Naive thymus-derived CD8-positive, alpha-beta T cell (primary cell): ENCODE measurements at places on chromosomes 4 and X.
A peak's percentile ranks its signal among the peaks of the same experiment; 100 is the strongest.

GRCh38 chr4:81628489-81628888, 156.8 kb upstream of the RASGEF1B start:
- no peaks in the 10 kb centered on the region for H3K27me3 ChIP-seq
- no peaks in the 10 kb centered on the region for H3K36me3 ChIP-seq
- H3K4me1 ChIP-seq, result no peaks in the 10 kb centered on the region
- H3K27ac ChIP-seq, result no peak overlapping the region
- no peak overlapping the region for H3K4me3 ChIP-seq

DNA sequence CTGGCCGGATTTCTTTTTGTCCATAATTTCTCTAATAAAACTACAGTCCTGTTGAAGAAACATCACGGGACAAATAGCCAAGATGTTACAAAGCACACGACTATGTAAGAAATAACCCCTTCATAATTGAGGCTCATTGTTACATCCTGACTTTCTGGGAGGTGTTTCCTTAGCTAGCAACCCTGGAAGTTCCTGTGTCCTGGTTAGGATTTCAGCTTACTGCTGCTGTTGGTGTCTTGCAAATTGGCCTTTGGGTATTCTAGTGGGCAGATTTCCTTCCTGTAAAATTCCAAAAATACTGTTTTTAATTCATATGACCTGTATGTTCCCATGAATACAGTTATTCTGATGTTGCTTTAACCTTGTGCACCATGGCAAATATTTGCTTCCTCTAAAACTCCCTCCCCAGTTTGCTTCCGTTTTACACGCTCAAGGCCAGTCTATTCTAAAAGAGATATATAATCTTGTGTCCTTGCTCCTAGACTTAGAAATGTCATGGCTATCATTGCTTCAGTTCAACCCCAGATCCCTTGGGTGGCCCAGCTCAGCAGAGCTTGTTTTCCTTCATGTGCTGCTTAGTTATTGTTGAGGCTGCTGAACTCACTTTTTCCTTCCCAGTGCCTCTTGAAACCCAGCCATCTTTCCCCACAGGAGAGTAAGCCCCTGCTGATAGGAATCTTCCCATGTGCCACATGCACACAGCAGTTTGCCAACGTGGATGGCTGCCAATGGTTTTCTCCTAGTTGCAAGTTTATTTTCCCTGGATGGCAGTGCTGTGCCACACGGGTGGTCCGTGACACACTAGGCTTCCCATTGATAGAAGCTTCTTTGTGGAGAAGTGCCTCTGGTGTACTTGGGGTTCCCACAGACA, 75.8 kb downstream of the TSPAN7 start:
- H3K4me3 ChIP-seq, result no peak overlapping the region
- DNase-seq, result no peak
- H3K27me3 ChIP-seq, result no peaks in the 10 kb centered on the region
- H3K4me1 ChIP-seq, result peaks cover 12% of the 10 kb centered on the region

- no peaks in the 10 kb centered on the region for H3K4me1 ChIP-seq
- no peak for DNase-seq
- no peak overlapping the region for H3K4me3 ChIP-seq
- H3K36me3 ChIP-seq, result no peaks in the 10 kb centered on the region
- H3K27me3 ChIP-seq, result no peaks in the 10 kb centered on the region
Measured at GRCh38 chr4:165602621-165603020, 223.8 kb downstream of the CPE start.

DNA sequence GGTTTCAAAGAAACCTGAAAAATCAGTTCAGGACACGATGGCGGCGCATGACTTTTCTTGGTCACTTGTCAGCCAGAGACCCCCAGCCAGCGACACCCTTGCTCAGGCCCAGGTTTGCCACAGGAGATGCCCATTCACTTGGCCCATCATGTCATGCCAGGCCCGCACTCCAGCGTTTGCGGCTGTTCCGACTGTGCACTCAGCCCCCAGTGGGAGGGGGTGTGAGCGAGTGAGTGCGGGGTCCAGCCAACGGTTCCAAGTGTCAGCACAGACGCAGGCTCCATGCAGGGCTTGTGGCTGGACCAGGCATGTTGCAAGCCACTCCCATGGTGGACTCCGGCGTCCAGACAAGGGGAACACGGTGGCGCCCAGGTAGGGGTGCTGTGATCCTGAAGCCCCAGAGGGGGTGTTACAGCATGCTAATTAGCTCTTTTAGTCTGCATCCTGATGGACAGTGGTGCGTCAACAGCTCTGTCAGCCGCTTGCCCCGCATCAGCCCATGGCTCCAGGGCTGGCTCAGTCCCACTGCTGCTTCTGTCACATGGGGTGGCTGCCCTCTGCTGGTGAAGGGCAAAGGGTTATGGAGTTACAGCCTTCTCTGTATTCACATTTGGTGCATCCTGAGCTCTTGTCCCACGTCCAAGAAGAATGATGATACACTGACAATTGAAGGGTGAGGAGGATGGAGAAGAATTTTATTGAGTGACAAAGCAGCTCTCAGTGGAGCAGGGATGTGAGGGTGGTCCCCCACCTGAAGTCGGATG, 3.7 kb upstream of the MAEA start:
- no peaks in the 10 kb centered on the region for H3K27me3 ChIP-seq
- no peak overlapping the region for H3K27ac ChIP-seq
- H3K4me1 ChIP-seq, result peaks cover 6% of the 10 kb centered on the region
- peak; percentile 68 for DNase-seq

- H3K4me3 ChIP-seq, result no peak overlapping the region
- no peak for DNase-seq
- no peaks in the 10 kb centered on the region for H3K36me3 ChIP-seq
- H3K27me3 ChIP-seq, result no peaks in the 10 kb centered on the region
Measured at GRCh38 chr4:62130230-62130629, 930.1 kb downstream of the ADGRL3 start.

- H3K27ac ChIP-seq, result no peak overlapping the region
- no peaks in the 10 kb centered on the region for H3K36me3 ChIP-seq
- H3K27me3 ChIP-seq, result no peaks in the 10 kb centered on the region
- no peaks in the 10 kb centered on the region for H3K4me1 ChIP-seq
Measured at GRCh38 chr4:5456296-5456845, 252.0 kb downstream of the EVC2 start.

- DNase-seq, result no peak
- H3K27me3 ChIP-seq, result peaks cover 1% of the 10 kb centered on the region
- H3K36me3 ChIP-seq, result no peaks in the 10 kb centered on the region
- no peak overlapping the region for H3K4me3 ChIP-seq
- no peak overlapping the region for H3K27ac ChIP-seq
Measured at GRCh38 chr4:25578432-25578831, 77.2 kb upstream of the SLC34A2 start.

DNA sequence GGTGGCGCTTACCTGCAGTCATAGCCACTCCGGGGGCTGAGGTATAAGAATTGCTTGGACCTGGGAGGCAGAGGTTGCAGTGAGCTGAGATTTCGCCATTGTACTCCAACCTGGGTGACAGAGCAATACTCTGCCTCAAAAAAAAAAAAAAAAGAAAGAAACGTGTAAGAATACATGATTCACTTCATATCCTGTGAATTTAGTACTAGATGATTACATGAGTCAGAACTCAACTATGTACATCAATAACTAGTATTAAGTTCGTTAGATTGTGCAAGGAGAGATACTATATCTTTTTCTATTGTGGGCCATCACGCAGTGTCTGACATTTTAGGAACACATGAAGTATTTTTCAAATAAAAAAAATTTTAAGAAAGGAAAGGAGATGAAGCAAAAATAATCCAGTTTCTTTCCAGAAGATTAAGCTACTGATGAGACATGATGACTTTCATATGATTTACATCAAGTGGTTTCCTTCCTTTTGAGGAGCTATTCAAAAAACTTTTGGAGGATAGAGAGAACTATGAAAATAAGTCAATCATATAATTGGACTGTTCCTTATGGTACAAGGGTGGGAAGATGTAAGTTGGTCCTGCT, 64.7 kb upstream of the EXOC1L start:
- H3K27ac ChIP-seq, result no peak overlapping the region
- H3K27me3 ChIP-seq, result no peaks in the 10 kb centered on the region

- H3K27me3 ChIP-seq, result no peaks in the 10 kb centered on the region
- no peak overlapping the region for H3K27ac ChIP-seq
- peaks cover 20% of the 10 kb centered on the region for H3K4me1 ChIP-seq
- no peak for DNase-seq
Measured at GRCh38 chr4:100100985-100101384, 89.3 kb downstream of the DDIT4L start.

DNA sequence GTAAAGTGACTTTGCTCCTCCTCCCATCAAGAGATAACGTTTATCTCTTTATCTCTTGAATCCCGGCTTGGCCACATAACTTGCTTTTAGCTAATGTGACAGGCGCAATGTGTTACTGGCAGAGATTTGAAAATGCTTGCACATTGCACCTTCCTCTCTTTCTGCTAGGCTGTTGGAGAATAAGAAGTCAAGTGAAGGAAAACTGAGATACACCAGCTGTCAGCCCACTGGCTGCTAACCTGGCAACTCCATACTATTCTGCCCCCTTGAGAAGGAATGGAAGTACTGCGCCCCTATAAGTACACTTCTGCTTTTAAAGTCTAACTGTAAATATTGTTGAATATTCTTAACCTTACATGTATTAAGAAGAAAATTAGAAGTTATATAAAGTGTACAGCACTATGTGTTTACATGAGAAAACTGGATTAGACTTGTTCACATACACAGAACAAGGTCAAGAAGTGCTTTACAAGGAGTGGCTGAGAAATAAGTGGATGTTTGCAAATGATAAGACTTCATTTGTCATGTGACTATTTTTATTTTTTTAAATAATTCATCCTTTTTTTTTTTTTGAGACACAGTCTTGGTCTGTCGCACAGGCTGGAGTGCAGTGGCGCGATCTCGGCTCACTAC, 424.5 kb upstream of the CTSO start:
- H3K4me1 ChIP-seq, result no peaks in the 10 kb centered on the region
- no peak overlapping the region for H3K4me3 ChIP-seq
- H3K36me3 ChIP-seq, result no peaks in the 10 kb centered on the region
- no peaks in the 10 kb centered on the region for H3K27me3 ChIP-seq
- no peak overlapping the region for H3K27ac ChIP-seq

DNA sequence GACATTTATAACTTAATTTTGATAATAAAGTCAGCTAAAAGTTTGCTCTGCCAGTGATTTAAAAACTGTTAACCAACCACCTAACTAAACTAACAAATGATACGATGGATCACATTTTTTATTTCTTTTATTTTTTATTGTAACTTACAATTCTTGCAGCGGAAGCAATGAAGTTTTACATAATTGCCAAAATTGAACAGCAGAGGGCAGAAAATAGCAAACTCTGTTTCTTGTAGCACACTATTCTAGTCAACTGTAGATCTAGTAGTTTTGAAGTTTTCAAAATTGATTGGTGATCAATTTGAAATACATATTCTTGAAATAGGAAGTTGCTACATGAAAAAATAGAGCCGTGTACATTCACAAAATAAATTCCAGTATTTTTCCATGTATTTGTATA, 2.8 kb upstream of the GRIA2 start:
- no peaks in the 10 kb centered on the region for H3K4me1 ChIP-seq
- H3K36me3 ChIP-seq, result peaks cover 10% of the 10 kb centered on the region
- no peak overlapping the region for H3K4me3 ChIP-seq
- no peak overlapping the region for H3K27ac ChIP-seq

DNA sequence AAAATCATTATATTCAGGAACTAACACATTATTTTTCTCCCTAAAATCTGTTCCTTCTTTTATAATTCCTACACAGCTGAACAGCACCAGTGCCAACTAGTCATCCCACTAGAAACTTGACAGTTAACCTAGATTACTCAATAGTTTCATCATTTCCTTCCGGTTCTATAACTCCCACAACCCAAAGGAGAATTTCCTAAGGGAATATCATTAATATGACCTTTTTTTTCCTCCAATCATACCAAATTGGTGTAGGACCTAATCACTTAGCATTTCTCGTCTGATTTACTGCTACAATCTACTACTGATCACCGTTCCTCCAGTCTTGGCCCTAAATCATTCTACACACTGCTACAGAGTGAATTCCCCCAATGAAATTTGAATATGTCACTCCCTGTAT, 45.9 kb downstream of the WDFY3 start:
- H3K4me3 ChIP-seq, result no peak overlapping the region
- H3K36me3 ChIP-seq, result no peaks in the 10 kb centered on the region
- H3K4me1 ChIP-seq, result no peaks in the 10 kb centered on the region
- no peak overlapping the region for H3K27ac ChIP-seq
- DNase-seq, result no peak

- no peak overlapping the region for H3K27ac ChIP-seq
- DNase-seq, result no peak
- H3K4me1 ChIP-seq, result no peaks in the 10 kb centered on the region
- no peak overlapping the region for H3K4me3 ChIP-seq
Measured at GRCh38 chr4:183532821-183533220, 28.0 kb downstream of the ING2 start.

DNA sequence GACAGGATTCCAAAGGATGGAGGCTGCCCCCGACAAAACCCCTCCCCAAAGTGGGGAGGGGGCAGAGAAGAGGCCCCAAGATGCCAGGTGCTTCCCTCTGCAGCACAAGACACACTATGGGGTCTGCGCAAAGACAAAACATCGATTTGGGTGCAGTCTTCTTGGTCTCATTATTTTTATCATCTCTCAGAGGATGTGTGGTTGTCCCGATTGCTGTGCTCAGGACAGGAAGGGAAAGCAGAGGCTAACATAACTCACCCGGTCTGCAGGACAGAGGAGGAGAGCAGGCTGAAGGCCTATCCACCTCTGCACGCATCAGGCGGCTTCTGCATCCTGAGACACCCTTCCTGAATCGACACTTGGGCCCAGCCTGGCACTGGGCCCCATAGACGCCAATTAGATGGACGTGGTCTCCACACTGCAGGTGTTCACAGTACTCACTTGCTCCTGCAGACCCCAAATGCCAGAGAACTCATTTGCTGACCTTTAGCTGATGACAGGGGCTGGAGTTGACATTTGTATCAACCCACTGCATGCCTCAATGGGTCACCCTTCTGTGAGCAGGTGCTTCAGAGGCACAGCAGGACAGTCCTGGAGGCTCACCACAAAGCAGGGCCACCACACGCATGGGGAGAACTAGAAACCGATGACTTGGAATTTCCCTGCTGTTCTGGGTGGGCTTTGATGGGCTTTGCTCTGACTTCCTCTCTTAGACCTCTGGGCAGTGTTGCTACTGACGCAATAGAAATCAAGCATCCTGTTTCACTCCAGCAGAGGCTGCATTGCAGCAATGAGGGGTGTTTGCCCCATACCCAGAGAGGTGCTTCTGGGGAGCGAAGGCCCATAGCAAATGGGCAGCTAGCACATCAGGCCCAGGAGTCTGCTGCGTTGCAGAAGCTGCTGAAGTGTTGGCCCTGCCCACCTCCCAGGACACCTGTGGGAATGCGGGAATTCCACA, 96.3 kb upstream of the ENPP6 start:
- no peak overlapping the region for H3K4me3 ChIP-seq
- no peaks in the 10 kb centered on the region for H3K27me3 ChIP-seq
- DNase-seq, result no peak
- H3K4me1 ChIP-seq, result peaks cover 19% of the 10 kb centered on the region
- peak overlapping the region; percentile 73 for H3K27ac ChIP-seq

DNA sequence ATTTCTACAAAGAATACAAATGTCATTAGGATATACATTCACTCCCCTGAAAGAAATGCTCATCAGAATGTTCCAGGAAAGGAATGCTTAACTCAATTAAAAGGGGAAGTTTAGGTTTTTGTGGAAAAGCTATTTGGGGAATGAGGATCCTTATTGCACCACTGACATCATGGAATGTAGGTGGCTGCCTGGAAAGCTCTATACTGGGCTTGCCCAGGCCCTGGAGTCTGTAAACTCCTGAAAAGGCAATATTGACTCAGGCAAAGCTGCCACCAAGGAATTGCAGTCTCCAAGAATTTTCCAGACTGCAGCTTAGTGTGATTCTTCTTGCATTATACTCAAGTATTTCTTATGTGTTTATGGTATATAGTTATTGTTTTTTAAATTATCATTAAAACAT, 15.7 kb downstream of the DAPP1 start:
- peaks cover 11% of the 10 kb centered on the region for H3K36me3 ChIP-seq
- no peaks in the 10 kb centered on the region for H3K27me3 ChIP-seq
- no peak for DNase-seq
- peaks cover 14% of the 10 kb centered on the region for H3K4me1 ChIP-seq
